ENCODE measurements at places on chromosomes 2 and 18.

- DNase-seq = peak; percentile 23
Observed at GRCh38 chr18:8882632-8883408, 177.5 kb downstream of the MTCL1 start.

DNA sequence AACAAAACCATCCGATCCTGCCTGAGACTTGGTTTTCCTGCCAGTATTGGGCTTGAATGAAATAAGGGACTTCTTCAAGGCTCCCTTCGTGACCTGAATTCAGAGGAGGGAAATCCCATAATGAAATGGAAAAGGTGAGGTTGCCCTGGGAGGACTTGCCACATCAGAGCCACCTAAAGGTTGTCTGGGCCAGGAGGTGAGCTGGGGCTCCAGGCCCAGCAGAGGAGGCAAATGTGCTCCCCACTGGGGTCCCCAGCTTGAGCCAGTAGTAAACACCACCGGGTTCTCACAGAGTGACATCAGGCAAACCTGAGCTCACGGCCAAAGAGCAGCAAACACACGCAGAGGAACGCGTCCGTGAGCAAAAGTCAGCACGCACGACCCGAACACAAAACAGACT lies 28.6 kb upstream of the CTDP1 start:
- no peak for DNase-seq

DNA sequence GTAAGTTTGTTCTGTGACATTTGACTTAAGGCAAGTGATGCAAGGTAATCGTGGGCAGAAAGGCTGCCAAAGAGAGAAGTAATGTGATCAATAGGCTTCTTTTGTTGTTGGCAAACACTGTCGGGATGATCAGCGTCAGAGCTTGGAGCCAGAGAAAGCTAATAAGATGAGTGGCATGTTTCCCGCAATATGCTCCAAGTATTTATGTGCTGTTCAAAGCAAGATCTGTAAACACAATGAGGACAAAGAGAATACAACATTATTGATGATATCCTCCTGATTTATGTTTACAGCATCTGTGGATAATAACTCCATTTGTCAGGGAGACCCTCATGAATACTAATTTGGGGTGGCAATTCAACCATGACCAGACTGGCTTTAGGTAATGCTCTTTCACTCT lies 603.3 kb downstream of the TDRD15 start:
- DNase-seq = no peak

- DNase-seq = no peak
Observed at GRCh38 chr18:36522509-36522908, 225.0 kb downstream of the FHOD3 start.

- DNase-seq = no peak
Observed at GRCh38 chr2:171964308-171964707, 35.4 kb upstream of the METAP1D start.

DNA sequence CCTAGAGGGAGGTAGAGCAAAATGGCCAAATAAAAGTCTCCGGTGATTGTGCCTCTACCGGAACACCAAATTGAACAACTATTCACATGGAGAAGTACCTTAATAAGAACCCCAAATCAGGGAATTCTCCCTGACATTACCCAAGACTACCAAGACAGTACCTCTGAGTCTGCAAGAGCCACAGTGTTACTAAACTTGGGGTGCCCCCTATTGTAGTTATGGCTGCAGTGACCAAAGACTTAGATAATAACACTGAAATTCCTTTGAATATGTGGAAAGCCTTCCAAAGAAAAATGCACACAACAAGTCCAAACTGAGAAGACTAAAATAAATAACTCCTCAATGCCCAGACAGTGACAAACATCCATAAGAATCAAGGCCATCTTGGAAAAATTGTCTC lies 682.9 kb upstream of the LRRTM1 start:
- no peak for DNase-seq

- no peak for DNase-seq
Observed at GRCh38 chr18:44507729-44508325, 172.9 kb upstream of the SETBP1 start.

Data from NCI-H460 (cell line).